Inflammatory macrophage (primary cell): ENCODE measurements at places on chromosomes 4 and X.

DNA sequence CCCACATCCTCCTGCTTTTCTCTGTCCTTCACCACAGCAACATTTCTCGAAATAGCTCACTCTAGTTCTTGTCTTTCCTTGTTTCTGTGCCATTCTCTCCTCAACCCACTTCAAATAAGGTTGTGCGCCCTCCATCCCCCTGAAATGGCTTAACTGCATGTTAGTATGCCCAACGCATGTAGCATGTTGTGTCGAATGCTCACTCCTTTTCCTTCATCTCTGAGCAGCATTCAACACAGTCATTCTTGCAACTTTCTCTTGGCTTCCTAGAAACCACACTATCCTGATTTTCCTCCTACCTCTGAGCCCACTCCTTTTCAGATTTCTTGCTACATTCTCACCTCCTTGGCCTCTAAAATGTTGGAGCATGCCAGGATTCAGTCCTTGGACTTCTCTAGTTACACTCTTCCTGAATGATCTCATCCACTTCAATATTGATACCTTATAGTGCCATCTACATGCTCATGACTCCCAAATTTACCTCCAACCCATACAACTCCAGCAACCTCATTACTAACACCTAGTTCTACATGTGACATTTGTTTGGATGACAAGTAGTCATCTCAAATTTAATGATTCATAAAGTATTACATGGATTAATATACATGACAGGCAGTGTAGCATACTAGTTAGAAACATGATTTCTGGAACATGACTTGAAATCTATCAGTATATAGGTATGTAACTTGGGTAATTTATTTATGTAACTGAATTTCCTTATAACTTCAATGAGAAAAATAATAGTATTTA, 22.3 kb downstream of the RBMX start:
- no peak for DNase-seq

DNA sequence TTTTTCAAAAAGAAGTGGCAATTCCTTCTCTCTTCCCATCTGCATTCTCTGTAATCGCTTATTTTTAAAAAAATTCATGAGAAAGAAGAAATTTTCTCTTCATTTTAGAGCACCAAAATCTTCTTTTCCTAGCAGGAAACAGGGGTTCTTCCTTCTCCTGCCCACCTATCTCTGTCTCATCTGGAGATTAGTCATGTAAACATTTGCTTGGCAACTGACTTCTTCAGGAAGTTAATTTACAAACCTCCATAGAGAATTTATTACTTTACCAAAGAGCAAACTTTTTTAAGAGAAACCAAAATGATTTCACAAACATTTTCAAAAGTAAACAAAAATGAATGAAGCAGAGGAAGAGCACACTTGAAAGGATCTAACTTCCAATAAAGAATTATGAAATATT, 13.5 kb downstream of the TTC29 start:
- DNase-seq = no peak

DNA sequence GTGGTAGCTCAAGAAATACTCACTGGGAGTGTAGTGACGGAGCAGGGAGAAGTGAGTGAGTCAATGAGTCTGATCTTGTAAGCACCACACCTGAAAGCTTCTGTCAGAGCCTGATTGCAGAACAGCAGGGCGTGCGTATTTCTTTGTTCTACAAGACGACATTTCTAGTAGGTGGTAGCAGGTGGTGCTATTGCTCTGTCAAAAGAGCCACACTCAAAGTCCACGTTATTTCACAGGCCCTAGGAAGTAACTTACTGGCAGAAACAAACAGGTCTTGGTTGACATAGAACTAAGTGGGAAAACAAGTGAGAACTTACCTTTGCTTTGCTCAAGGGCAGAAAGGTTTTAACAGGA, 46.4 kb upstream of the SPRY1 start:
- no peak for DNase-seq

- no peak for DNase-seq
Measured at GRCh38 chrX:18933617-18934016, 50.3 kb downstream of the PHKA2 start.

DNA sequence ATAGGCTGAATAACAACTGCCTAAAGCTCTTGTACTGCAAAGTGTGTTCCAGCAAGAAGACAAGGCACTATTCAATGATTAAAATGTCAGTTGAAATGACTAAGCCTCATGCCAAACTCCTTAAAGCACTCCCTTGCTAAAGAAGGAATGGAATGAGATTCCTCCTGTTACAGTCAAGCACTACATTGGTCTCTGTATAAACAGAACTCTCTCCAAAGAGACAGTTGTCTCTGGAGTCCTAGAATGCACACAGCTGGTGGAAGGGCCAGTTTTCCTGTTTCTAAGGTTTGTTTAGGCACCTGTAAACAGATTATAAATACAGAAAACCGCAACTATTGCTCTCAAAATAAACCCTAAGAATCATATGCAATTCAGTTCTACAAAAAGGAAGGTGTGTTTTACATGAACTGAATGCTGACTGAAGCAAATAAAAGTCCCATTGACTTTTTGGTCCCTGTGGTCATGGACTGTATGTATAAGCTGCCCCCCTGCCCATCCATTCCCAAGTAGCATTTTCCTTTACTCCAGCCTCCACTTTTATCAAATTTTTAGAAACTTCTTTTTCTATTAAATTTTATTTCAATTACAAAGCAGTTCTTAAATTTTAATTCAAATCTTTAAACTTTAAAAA, 47.0 kb downstream of the FAT1 start:
- DNase-seq = no peak
